Astrocyte (in vitro differentiated cells and primary cell): ENCODE measurements at places on chromosomes 13 and 19. TPM values are rescaled to one million over a fixed set of nuclear protein-coding genes. Genes with fewer than 3 reads are reported as not detected.

- H3K27me3 ChIP-seq: no peaks in the 10 kb centered on the region
- H3K36me3 ChIP-seq: peaks cover 3% of the 10 kb centered on the region
- no peaks in the 10 kb centered on the region for H3K4me1 ChIP-seq
- H3K27ac ChIP-seq: no peak overlapping the region
- DNase-seq: no peak
Observed at GRCh38 chr13:23805821-23806220, 83.4 kb downstream of the MIPEP start.

DNA sequence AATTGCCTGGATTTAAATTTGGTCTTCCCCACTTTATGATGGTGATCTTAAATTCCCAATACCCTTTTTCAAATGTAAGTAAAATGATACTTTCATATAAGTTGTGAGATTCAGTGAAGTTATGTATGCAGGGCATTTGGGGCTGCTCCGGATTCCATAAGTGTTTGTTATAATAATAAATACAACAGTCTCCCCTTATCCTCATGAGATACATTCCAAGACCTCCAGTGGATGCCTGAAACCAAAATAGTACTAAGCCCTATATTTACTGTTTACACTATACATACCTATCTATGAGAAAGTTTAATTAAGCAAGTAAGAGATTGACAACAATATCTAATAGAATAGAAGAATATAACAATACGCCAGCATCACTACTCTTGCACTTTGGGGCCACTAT, 2237.8 kb downstream of the PCDH9 start:
- H3K27ac ChIP-seq: no peak overlapping the region
- peak; percentile 1 for DNase-seq
- no peak overlapping the region for H3K4me3 ChIP-seq
- H3K4me1 ChIP-seq: no peaks in the 10 kb centered on the region
- H3K36me3 ChIP-seq: no peaks in the 10 kb centered on the region
- H3K27me3 ChIP-seq: no peaks in the 10 kb centered on the region

DNA sequence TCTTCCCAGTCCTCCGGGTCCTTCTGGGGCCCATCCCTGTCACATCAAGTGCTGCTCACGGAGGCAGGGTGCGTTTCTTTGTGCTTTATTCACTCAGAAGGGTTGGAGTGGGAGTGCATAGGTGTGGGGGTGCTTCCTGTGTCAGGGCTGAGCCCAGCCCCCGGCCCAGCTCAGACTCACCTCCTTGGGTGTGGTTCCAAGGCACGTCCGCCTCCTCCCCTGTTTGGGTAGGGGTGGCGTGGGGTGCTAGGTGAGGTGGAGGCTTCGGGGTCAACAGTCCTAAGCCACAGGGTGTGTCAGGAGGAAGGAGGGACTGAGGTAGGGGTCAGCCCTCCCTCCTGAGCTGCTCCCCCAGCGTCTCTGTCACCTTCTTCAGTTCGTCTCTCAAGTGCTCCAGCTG, 3.1 kb downstream of the CCER2 start:
- H3K4me3 ChIP-seq: no peak overlapping the region
- no peak overlapping the region for H3K27ac ChIP-seq
- peaks cover 9% of the 10 kb centered on the region for H3K27me3 ChIP-seq

Gene TSSK6
- 1.8 TPM in 2 replicates for total RNA-seq

- peak overlapping the region; percentile 10 for H3K27ac ChIP-seq
- peaks cover 67% of the 10 kb centered on the region for H3K36me3 ChIP-seq
- H3K4me1 ChIP-seq: peaks cover 27% of the 10 kb centered on the region
Observed at GRCh38 chr19:3977242-3978143, 6.6 kb upstream of the DAPK3 start.

- no peak overlapping the region for H3K4me3 ChIP-seq
- DNase-seq: no peak
- no peaks in the 10 kb centered on the region for H3K36me3 ChIP-seq
- no peaks in the 10 kb centered on the region for H3K4me1 ChIP-seq
- no peak overlapping the region for H3K27ac ChIP-seq
Observed at GRCh38 chr13:73739394-73739793, 394.8 kb downstream of the KLF12 start.

- no peaks in the 10 kb centered on the region for H3K27me3 ChIP-seq
- H3K36me3 ChIP-seq: peaks cover 4% of the 10 kb centered on the region
- peak overlapping the region; percentile 72 for H3K4me3 ChIP-seq
- H3K27ac ChIP-seq: peak overlapping the region; percentile 14
- DNase-seq: no peak
Observed at GRCh38 chr19:7522923-7523667, 671 bp downstream of the MCOLN1 start.

GRCh38 chr13:84362777-84363176, 480.5 kb upstream of the SLITRK1 start:
- no peak overlapping the region for H3K4me3 ChIP-seq
- no peaks in the 10 kb centered on the region for H3K27me3 ChIP-seq
- no peaks in the 10 kb centered on the region for H3K36me3 ChIP-seq
- peak; percentile 2 for DNase-seq
- no peak overlapping the region for H3K27ac ChIP-seq
- no peaks in the 10 kb centered on the region for H3K4me1 ChIP-seq

Gene IRGC
- total RNA-seq: not detected in 2 replicates

Gene KCNC3
- not detected in 2 replicates for total RNA-seq

Gene SLC10A2
- total RNA-seq: not detected in 2 replicates

GRCh38 chr19:18683109-18683957, at the start of gene CRTC1:
Gene CRTC1, plus strand, starts transcription at chr19:18683680. Its CDS starts 23 bp downstream, at chr19:18683703.
- H3K4me1 ChIP-seq: peaks cover 13% of the 10 kb centered on the region
- peak within 1 kb of the TSS; percentile 66 for H3K4me3 ChIP-seq
- peak within 1 kb of the TSS; percentile 38 for H3K27ac ChIP-seq
- no peaks in the 10 kb centered on the region for H3K27me3 ChIP-seq
- peak; percentile 44 for DNase-seq

GRCh38 chr13:33879118-33879517, 61.2 kb downstream of the RFC3 start:
- no peaks in the 10 kb centered on the region for H3K36me3 ChIP-seq
- H3K27ac ChIP-seq: no peak overlapping the region
- DNase-seq: no peak
- H3K4me3 ChIP-seq: no peak overlapping the region
- H3K4me1 ChIP-seq: no peaks in the 10 kb centered on the region

Gene RFPL4A
- total RNA-seq: 0.43 TPM in 1 of 2 replicates, not detected in the other

DNA sequence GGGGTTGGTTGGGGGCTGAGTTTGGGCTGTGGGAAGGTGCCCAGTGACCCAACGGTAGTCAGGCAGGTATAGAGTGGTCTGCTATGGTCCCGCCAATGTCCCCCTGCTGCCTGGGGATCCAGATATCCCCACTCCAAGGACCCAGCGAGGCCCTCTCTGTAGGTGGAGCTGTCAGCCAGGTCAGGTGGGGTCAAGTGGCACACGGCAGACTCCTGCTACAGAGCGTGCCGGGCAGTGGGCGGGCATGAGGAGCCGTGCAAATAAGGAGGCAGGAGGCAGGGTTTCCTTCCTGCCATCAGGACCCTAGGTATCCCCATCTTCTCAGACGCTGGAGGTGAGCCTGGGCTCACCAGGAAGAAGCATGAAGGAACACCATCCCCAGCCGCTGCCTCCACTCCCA, 14.9 kb downstream of the EVI5L start:
- no peak overlapping the region for H3K27ac ChIP-seq
- H3K4me1 ChIP-seq: no peaks in the 10 kb centered on the region
- no peak overlapping the region for H3K4me3 ChIP-seq
- DNase-seq: no peak
- H3K36me3 ChIP-seq: no peaks in the 10 kb centered on the region

GRCh38 chr13:53240401-53241025, 211.9 kb downstream of the OLFM4 start:
- no peaks in the 10 kb centered on the region for H3K36me3 ChIP-seq
- H3K4me3 ChIP-seq: no peak overlapping the region
- H3K27me3 ChIP-seq: no peaks in the 10 kb centered on the region
- H3K27ac ChIP-seq: no peak overlapping the region
- H3K4me1 ChIP-seq: no peaks in the 10 kb centered on the region
- no peak for DNase-seq

- peaks cover 28% of the 10 kb centered on the region for H3K4me1 ChIP-seq
- peak overlapping the region; percentile 12 for H3K4me3 ChIP-seq
- H3K27ac ChIP-seq: peak overlapping the region; percentile 8
Observed at GRCh38 chr13:51638216-51638871, 54.1 kb downstream of the WDFY2 start.

Gene ZNF439
- not detected in 2 replicates for total RNA-seq

GRCh38 chr13:41127701-41128100, 4.9 kb downstream of the KBTBD6 start:
- no peak overlapping the region for H3K27ac ChIP-seq
- H3K27me3 ChIP-seq: no peaks in the 10 kb centered on the region
- DNase-seq: no peak
- H3K4me1 ChIP-seq: peaks cover 10% of the 10 kb centered on the region
- H3K36me3 ChIP-seq: no peaks in the 10 kb centered on the region
- H3K4me3 ChIP-seq: no peak overlapping the region

Gene SERPINE3
- total RNA-seq: not detected in 2 replicates

Gene PRR36
- total RNA-seq: 0.55 and 1.3 TPM in 2 replicates

Gene ZNF468
- 18.6 and 20.0 TPM in 2 replicates for total RNA-seq

DNA sequence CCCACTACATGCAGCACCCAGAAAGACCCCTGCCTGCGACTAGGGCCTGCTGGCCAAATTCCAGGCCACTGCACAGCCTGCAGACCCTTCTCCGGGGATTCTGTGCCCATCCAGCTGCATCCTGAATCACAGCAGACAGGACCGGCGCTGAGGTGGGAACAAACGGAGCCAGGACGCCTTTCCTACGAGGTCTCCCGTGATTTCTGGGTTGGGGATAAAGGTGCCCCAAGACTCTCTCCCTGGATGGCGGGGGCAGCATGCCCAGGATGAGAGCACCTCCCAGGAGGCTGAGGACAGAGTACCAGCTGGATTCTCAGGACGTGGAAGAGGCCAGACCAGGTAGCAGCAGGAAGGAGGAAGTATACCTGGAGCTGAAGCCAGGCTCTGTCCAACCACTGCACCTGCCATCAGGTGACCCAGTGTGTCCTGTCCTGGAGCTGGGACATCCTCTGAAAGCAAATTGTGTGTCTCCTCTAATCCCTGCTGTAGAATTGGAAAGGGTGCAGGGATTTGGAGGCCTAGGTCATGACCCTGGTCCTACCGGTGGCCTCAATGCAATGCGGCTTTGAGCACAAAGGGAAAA, 3.4 kb upstream of the FUT5 start:
- H3K27me3 ChIP-seq: no peaks in the 10 kb centered on the region

DNA sequence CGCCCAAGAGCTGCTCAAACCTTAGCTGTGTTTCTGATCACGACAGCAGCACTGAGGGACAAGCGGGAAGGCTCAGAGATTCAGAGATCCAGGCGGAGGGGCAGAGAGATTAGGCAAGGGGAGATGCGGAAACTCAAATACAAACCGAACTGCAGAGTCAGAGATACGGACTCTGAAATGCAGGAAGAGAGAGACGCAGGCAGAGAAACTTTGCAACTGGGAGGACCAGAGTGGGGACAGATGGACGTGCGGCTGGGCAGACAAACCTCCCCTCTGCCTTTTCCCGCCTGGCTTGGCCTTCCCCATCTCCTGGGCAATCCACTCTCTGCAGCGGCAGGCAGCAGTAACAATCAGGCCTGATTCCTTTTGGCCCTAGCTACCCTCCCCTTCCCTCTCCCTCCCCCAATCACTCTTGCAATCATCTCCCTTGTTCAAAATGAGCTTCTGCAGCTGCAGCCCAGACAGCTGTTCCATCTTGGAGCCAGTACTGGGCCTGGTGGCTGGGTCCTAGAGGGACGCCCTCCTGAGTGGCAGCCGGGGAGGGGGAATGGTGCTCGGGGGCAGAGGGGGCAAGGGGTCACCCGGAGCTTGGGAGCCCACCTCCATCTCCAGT, 29.7 kb downstream of the OLFM2 start:
- no peaks in the 10 kb centered on the region for H3K36me3 ChIP-seq
- H3K27ac ChIP-seq: no peak overlapping the region
- no peak for DNase-seq
- no peaks in the 10 kb centered on the region for H3K4me1 ChIP-seq
- no peak overlapping the region for H3K4me3 ChIP-seq
- H3K27me3 ChIP-seq: peaks cover 8% of the 10 kb centered on the region

GRCh38 chr19:16303755-16304154, 20.9 kb upstream of the KLF2 start:
- no peak overlapping the region for H3K27ac ChIP-seq
- H3K36me3 ChIP-seq: no peaks in the 10 kb centered on the region
- no peaks in the 10 kb centered on the region for H3K27me3 ChIP-seq
- H3K4me3 ChIP-seq: no peak overlapping the region
- peaks cover 9% of the 10 kb centered on the region for H3K4me1 ChIP-seq

- no peak for DNase-seq
- no peak overlapping the region for H3K27ac ChIP-seq
- peaks cover 5% of the 10 kb centered on the region for H3K27me3 ChIP-seq
- no peaks in the 10 kb centered on the region for H3K36me3 ChIP-seq
- H3K4me1 ChIP-seq: no peaks in the 10 kb centered on the region
Observed at GRCh38 chr19:8163759-8164158, 14.4 kb upstream of the FBN3 start.

GRCh38 chr13:25939961-25940687, 111.7 kb downstream of the SHISA2 start:
- no peaks in the 10 kb centered on the region for H3K27me3 ChIP-seq
- H3K36me3 ChIP-seq: no peaks in the 10 kb centered on the region
- no peak for DNase-seq

- peak overlapping the region; percentile 99 for H3K4me3 ChIP-seq
- H3K36me3 ChIP-seq: no peaks in the 10 kb centered on the region
- peak overlapping the region; percentile 94 for H3K27ac ChIP-seq
- H3K27me3 ChIP-seq: no peaks in the 10 kb centered on the region
- H3K4me1 ChIP-seq: peaks cover 27% of the 10 kb centered on the region
Observed at GRCh38 chr19:34172661-34173192, 423 bp downstream of the LSM14A start.

DNA sequence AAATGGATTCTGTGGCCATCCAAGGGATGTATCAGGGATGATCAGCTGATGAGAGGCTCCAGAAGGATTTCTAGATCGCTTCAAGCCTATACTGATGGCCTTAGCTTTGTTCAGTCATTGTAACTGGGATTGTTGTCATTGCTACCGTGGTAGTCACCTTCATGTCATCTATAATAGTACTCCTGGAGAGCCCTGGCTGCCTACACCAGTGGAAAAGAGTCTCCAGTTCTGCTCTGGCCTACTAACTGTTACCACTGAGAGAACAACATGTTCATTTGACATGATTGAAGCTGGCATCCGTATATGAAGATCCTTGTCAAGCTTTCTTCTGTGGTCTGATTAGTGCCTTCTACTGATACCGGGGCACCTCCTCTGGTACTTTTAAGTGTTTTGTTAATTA, 131.3 kb downstream of the B3GLCT start:
- H3K27ac ChIP-seq: no peak overlapping the region
- H3K27me3 ChIP-seq: no peaks in the 10 kb centered on the region
- no peak overlapping the region for H3K4me3 ChIP-seq
- H3K4me1 ChIP-seq: no peaks in the 10 kb centered on the region

- DNase-seq: no peak
- no peak overlapping the region for H3K4me3 ChIP-seq
- H3K4me1 ChIP-seq: peaks cover 6% of the 10 kb centered on the region
- H3K27ac ChIP-seq: no peak overlapping the region
- no peaks in the 10 kb centered on the region for H3K27me3 ChIP-seq
Observed at GRCh38 chr19:35150445-35150844, 4.1 kb upstream of the FXYD5 start.
